ENCODE measurements at places on chromosomes 13 and 19.
A peak's percentile ranks its signal among the peaks of the same experiment; 100 is the strongest.

GRCh38 chr19:5086230-5086629 is 117.3 kb downstream of the KDM4B start:
- DNase-seq, result no peak

- no peak for DNase-seq
Measured at GRCh38 chr13:99273128-99273527, 14.9 kb upstream of the GPR18 start.

DNA sequence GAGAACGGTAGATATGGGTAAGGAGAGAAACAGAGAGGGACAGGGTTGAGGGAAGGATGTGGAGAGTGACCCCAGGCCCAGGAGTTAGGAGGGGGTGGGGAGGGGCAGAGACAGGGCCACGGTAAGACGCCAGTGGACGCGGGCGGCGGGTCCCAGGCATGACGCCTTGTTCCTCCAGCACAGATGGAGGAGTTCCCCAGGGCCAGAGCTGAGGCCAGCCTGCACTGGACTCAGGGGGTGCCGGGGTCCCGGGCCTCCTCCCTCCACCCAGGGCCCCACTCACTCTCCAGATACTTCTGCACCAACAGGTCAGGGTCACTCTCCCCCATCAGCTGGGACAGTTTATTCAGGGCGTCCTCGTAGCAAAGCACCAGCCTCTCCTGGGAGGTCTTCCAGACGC is 22.0 kb upstream of the EMP3 start:
- DNase-seq, result no peak

GRCh38 chr19:3479177-3479833 is 1.0 kb downstream of the SMIM24 start:
- DNase-seq, result peak; percentile 96

DNA sequence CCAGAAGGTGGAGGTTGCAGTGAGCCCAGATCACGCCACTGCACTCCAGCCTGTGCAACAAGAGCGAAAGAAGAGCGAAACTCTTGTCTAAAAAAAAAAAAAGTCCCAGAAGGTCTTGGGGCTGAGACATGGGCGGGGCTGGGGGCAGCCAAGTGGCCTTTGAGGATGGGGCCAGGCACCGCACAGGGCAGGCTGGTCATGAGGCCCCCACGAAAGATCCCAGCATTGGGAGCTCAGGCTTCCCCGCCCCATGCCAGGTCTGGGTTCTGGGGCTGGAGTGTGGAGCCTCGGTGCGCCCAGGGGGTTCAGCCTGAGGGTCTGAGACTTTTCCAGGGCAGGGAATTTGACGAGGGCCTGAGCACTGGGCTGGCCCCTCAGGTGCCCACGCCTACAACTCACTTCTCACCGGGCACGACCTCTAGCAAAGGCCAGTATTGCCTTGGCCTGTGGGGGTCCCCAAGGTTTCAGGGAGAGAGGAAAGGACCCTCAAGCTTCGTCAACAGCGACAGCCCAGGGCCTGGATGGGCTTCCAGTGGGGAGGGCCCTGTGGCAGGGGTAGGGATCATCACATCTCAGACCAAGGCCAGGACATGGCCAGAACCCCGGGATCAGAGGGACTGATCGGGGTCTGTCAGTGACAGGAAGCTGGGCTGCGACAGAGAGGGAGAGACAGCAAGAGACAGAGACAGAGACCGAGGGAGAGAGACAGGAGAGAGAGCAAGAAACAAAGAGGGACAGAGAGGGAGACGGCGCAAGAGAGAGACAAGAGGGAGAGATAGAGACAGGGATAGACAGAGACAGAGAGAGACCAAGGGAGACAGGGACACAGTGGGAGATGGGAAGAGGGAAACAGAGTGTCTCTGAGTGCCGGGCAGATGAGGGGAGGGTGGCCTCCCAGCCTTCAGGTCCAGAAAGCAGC is 7.5 kb upstream of the MEX3D start:
- no peak for DNase-seq

- no peak for DNase-seq
Measured at GRCh38 chr13:29059800-29060199, 239.7 kb downstream of the MTUS2 start.

- DNase-seq, result no peak
Measured at GRCh38 chr19:6768236-6768785, 1.1 kb upstream of the SH2D3A start.

- DNase-seq, result no peak
Measured at GRCh38 chr19:31617010-31617585, 267.9 kb upstream of the TSHZ3 start.

DNA sequence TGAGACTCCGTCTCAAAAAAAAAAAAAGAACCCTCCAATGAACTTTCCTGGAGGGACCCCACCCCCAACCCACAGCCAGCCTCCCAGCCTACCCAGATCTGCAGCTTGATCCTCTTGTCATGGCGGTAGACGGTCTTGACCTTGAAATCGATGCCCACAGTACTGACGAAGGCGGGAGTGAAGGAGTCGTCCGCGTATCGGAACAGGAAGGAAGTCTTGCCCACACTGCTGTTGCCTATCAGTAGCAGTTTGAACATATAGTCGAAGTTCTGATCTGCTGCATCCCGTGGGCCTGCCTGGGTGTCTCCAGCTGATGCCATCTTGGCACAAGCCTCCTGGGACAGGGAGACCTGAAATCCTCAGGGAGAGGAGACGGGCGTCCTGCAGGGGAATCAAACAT is 2.4 kb downstream of the RAB3D start:
- DNase-seq, result peak; percentile 56

GRCh38 chr19:53002479-53002878 is 11.2 kb upstream of the ERVV-1 start:
- DNase-seq, result no peak

DNA sequence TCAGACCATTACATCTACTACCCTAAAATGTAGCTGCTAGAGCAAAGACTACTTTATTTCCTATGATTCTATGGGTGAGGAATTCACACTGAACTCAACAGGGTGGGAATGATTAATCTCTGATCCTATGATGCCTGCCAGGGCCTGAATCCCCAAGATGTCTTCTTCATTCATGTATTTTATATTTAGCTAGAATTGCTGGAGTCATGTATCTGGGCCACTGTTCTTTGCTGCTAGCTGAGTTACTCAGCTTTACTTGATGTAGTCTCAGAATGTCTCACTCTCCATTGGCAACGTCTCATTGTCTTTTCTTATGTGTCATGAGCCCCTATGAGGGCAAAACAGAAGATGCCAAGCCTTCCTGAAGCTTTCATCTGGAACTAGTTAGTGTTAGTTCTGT is 21.1 kb downstream of the ZNF582 start:
- DNase-seq, result no peak

DNA sequence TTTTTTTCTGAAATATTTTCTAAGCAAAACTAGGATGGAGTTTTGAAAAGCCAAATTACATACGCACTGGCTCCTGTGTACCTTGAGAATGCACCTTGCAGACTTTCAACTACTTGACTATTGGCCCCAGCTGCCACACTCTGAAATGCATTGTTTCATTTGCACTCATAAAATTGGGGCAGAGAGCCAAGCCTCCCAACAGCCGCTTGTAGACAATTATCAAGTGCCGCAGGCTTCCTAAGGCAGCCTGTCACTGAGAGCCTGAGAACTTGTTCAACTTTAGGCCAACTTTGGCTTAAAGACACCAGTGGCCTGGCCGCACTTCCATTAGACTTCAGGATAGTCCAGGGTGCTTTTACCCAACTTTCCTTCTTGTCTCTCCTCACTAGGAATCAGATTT is 115.7 kb upstream of the STARD13 start:
- DNase-seq, result no peak

- DNase-seq, result no peak
Measured at GRCh38 chr13:96539791-96540190, 449.9 kb downstream of the HS6ST3 start.

DNA sequence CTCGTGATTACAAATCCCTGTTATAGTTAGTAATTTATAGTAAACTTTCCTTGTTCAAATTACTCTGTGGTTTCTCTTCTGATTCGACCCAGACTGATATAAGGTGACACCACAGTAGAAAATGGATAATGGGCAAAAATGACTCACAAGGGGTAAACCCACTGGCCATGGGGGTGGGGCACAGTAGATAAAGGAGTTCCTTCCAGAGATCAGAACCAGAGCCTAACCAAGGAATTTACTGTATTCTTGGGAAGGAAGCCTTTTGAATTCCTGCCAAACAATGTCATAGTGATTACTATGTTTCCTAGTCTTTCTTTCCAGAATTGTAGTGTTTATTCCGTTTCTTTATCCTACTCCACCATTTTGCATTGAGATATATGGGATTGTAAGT is 21.9 kb downstream of the MIR17HG start:
- DNase-seq, result no peak

Measured in common myeloid progenitor, CD34-positive (primary cell).